ENCODE measurements at places on chromosomes 6 and 20. TPM values are rescaled to one million over a fixed set of nuclear protein-coding genes. Genes with fewer than 3 reads are reported as not detected.

DNA sequence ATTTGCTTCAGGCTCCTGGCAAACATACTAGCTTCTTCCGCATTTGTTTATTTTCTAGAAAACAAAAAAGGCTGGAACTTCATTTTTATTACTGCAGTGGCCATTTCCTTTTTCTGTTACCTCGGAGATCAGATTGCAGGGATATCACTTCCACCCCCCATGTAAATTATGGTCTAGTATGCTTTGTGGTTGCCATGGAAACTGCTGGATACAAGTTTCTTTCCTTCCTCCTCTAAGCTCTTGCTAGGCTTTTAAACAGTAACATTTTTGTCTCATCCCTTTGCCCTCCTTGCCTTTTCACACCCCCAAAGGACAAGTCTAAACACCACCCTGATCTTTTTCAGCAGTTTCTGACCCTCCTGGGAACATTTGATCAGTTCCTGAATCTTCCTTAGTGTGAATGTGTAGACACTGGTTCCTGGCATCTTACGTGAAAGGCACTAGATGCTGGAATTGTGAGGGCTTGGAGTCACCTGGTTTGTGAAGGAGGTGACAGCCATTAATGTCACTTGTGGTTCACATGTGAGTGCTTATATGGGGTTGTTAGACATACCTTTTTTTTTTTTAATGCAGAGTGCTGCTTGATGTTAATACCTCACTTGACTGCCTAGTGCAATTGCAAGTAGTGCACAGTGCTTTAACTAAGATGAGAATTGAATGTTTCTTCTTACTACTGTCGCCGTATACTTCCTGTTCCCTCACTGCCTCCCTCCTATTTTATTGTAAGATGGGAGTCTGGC, 181.6 kb downstream of the JARID2 start:
- DNase-seq, result peak; percentile 59

Gene FNDC1
- total RNA-seq, result not detected

GRCh38 chr6:36720251-36721141, 22.9 kb downstream of the RAB44 start:
- DNase-seq, result no peak

DNA sequence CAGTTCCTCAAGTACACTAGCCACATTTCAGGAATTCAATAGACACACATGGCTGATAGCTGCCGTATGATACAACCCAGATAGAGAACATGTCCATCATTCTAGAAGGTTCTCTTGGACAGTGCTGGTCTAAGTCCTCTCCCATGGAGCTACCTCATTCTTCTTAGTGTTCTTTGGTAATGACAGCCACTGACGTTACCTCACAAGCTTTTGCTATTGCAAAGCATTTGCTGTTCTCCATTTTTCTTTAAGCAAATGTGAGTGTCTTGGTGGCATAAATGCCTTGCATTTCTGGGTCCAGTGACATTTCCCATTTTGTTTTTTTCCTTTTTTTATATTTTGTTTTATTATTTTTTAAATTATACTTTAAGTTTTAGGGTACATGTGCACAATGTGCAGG, 8.3 kb upstream of the CEBPB start:
- DNase-seq, result no peak

Gene WFDC5
- not detected for total RNA-seq

GRCh38 chr20:46118481-46119020, 437 bp downstream of the CD40 start:
- peak; percentile 23 for DNase-seq

- DNase-seq, result no peak
Measured at GRCh38 chr6:12077021-12077710, 65.1 kb downstream of the HIVEP1 start.

DNA sequence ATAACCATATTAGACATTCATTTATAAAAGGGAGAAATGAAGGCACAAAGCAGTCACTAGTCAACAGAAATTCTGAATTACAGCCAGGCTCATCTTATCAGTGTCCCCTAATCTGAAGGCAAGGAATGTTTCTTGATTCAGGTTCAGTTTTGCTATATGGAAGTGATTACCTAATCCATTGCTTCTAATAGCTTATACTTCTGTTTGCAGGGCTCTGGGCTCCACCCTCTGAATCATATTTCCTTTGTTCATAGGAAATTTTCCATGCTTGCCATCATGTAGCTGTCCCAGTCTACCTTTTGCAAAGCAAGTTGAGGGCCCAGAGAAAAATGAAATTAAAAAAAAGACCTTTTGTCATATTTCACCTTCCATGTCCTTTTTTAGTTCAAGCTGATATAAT, 96.0 kb downstream of the LCA5 start:
- DNase-seq, result peak; percentile 11

Gene NOX3
- total RNA-seq, result not detected

DNA sequence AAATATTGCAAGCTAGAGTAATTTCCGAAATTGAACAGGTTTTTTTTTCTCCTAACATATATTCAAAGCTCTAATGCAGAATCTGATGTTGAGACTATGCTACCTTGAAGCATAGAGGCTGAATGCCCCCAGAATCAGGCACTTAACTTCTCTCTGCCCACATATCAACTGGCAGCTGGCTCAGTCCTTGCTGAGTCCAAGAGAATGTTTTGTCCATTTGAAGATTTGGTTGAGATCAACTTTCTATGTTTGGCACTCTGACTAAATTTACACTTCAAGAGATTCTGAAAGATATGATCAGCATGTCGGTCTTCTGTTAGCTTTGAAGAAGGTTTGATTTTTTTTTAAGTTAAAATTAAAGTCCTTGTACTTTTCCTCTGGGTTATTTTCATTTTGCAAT, 1298.1 kb downstream of the EPHA7 start:
- no peak for DNase-seq

GRCh38 chr6:17431581-17431980, 38.2 kb downstream of the CAP2 start:
- DNase-seq, result no peak

GRCh38 chr6:96101564-96101963, 85.8 kb downstream of the FUT9 start:
- no peak for DNase-seq

Gene SMIM13
- 20.2 TPM for total RNA-seq

Measured in dermis blood vessel endothelial cell (primary cell).